ENCODE measurements at places on chromosomes 12 and 14.

DNA sequence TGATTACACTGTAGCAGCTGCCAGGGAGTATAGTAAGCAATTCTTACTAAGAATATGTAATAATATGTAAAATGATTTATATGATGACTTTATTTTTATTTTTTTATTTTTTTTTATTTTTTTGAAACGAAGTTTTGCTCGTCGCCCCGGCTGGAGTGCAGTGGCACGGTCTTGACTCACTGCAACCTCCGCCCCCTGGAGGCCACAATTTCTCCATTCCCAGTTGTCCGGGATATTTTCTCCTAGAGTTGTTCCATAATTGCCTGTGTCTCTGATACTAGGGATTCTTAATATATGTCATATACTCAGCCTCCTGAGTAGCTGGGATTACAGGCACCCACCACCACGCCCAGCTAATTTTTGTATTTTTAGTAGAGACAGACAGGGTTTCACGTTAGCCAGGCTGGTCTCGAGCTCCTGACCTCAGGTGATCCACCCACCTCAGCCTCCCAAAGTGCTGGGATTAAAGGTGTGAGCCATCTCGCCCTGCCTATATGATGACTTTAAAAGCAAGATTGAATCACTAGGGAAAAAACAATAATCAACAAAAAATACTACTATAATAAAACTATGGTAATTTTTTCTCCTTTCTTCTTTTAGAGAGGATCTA is 12.2 kb upstream of the ITPR2 start:
- DNase-seq: no peak

GRCh38 chr14:104186575-104186974 is 48.2 kb downstream of the KIF26A start:
- DNase-seq: no peak

GRCh38 chr12:132030367-132031038 is 80.8 kb downstream of the EP400 start:
- no peak for DNase-seq

GRCh38 chr14:32171469-32171868 is 30.4 kb upstream of the RNU6-7 start:
- no peak for DNase-seq
